Osteoblast (primary cell): ENCODE measurements at places on chromosomes 2 and 18. TPM values are rescaled to one million over a fixed set of nuclear protein-coding genes. Genes with fewer than 3 reads are reported as not detected.
A peak's percentile ranks its signal among the peaks of the same experiment; 100 is the strongest.

DNA sequence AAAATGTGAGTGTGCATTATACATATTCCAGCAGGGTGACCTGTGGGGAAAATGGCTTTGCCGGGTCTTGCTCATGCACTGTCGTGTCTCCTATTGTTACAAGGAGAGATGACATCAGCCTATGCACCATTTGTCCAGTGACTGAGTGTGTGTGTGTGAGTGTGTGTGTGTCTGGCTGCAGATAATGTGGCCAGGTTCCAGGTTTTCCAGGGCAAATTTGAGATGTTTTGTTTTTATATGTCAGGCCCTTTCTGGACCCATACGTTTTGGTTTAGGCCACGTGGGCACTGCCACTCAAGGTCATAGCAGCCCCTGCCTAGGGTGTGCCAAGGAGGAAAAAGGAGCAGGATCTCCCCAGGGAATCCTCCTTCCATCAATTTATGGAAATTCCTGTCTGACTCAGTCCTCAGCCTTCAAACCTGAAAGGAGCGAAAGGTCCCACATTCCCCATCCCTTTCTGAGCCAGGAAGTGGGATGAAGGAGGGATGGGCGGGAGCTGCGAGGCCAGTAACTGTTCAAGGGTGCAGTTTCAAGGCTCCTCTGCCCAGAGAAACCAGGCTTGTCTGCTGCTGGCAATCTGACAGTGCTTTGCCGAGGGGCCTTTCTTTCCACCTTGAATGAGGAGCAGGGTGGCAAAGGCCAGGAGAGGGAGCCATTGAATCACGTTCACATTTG lies 93.0 kb upstream of the SMAD2 start:
- DNase-seq: peak; percentile 94

DNA sequence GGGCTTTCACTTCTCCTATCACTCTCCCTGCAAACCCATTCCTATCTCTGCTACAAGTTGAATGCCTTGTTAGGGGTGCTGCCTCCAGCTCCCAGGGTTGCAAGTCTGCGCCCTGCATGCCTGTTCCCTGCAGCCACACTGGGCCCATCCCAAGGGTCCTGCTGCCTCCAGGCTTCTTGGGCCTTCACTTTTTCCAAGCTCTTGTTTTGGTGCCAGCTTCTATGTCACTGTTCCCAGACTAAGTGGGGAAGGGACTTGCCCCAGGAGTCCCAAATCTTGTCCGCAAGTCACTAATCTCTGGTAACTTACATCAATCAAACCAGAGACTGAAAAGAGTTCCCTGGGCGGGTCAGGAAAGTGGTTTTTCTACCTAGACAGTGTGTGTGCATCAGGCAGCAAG lies 65.4 kb downstream of the ZCCHC2 start:
- no peak for DNase-seq

DNA sequence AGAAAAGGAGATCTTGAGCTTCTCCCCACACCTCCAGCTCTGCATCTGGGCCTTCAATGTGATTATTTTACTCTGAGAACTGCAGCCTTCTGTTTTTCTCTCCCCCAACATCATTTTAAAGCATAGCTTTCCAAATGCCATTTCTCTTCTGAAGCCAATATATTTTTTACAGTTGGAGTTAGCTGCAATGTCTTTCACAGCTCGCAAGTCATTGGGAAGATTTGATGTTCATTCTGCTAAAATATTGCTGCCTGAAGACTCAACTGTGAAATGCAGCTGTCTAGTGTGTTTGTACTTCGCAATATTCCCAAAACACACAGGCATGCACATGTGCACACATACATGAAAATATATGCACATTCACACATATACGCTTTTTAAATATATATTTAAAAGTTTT lies 295.3 kb downstream of the LRRTM1 start:
- DNase-seq: no peak

- DNase-seq: no peak
These were observed 828 bp downstream of the CIB4 start for GRCh38 chr2:26640331-26640745.

DNA sequence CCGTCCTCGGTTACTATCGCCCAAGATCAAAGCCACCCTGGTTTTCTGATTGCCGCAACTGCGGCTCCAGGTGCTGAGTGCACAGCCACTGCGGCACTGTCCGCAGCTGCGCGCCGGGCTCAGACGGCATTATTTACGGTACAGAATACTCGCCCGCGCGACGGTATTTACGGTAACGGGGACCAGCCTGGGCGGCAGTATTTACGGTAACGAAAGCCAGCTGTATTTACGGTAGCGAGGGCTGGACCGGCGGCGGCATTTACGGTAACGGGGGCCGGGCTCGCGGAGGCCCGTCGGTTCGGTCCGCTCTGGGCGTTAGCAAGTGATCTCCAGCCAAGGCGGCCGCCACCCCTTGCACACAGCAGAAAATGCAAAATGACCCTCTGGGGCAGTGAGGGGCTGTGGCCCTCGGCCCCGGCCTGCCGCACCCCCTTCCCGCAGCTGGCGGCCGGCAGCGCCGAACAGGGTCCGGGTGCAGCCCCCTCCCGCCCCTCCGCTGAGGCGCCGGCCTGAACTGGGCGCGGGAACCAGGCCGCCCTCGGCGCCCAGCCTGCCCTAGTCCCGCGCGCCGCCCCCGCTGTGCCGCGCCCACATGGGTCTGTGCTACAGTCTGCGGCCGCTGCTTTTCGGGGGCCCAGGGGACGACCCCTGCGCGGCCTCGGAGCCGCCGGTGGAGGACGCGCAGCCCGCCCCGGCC lies at the start of gene GNAL:
TSS of gene GNAL (plus strand) at position 293 of the 697 bp plus-strand sequence. CDS start at position 593, 300 bp downstream.
- peak; percentile 92 for DNase-seq

DNA sequence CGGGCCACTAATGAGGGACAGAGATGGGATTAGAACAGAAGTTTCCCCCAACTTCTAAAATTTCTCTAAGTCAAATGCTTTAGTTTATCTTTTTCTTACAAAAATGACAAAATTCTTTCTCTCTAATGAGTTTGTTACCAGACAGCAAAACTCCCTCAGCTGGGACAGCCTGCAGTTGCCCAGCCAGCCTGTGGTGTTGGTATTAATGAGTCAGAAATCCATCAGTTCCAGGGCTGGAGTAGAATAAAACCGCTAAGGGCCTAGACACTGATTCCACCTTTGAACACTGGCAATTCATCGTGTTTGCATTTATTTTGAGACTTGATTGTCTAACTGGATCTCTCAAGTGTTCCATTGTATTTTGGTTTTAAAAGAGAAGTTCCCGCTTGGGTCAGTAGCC lies 38.3 kb upstream of the SMAD2 start:
- DNase-seq: no peak

DNA sequence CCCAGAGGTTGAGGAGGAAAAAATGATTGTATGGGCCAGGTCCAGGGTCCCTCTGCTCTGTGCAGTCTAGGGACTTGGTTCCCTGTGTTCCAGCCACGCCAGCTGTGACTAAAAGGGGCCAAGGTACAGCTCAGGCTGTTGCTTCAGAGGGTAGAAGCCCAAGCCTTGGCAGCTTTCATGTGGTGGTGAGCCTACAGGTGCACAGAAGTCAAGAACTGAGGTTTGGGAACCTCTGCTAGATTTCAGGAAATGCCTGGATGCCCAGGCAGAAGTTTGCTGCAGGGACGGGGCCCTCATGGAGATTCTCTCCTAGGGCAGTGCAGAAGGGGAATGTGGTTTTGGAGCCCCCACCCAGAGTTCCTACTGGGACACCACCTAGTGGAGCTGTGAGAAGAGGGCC lies 10.6 kb upstream of the MBP start:
- DNase-seq: no peak

DNA sequence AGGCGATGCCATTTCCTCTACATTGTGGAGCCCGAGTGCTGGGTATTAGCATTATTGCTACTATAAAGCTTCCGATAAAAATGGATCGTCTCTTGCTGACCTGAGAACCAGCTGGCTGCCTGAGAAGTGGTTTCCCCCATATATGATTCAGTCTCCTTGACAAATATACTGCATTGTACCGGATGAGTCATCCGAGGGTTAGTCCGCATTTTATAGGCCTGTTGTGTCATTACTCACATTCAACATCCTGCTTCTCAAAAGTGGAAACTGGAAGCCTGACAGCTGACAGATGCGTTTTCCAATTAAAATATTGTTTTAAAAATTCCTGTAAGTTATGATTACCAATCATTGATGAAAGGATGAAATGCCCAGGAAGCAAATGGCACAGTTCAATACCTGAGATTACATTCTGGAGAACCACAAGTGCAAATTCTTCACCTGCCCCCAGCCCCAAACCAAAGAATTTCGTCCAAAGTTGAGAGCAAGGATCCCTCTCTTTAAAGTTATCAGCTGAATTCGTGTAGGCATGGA lies 65.7 kb downstream of the SPRED2 start:
- DNase-seq: peak; percentile 93

- no peak for DNase-seq
These were observed 43.3 kb upstream of the PTPRM start for GRCh38 chr18:7523772-7524171.

DNA sequence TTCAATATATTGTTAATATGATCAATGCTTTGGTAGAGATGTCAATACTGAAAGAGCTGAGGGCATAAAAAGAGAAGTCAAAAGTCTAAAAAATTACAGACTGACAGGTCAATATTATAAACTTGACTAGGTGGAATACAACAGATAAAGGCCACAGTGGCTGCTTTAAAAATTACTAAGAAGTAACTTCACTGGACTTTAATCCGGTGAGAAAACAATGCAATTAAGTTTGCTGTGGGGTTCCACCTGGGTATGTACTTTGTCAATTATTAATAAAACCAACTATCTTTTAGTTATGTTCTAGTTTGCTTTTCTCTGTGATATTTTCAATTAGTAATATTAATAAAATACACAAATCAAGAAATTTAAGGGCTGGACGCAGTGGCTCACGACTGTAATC lies 44.7 kb downstream of the RAPH1 start:
- no peak for DNase-seq

GRCh38 chr2:2031101-2031500 lies 286.8 kb upstream of the PXDN start:
- no peak for DNase-seq

DNA sequence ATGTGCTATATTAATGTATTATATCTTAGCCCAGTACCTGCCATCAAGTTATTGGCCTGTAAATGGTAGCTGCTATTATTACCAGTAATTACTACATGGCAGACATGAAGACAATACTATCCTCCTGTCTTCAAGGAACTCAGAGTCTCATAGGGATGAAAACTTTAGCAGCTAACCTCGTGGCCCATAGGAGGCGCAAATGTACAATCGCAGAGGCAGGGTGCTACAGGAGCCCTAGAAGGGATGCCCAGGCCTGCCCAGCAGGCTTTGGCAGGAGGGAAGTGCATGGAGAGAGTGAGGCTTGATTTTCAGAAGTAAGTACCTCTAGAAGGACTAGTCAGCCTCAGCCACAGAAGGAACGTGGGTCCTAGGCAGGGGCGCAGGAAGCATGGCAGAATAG lies 44.7 kb upstream of the KIDINS220 start:
- DNase-seq: peak; percentile 1

DNA sequence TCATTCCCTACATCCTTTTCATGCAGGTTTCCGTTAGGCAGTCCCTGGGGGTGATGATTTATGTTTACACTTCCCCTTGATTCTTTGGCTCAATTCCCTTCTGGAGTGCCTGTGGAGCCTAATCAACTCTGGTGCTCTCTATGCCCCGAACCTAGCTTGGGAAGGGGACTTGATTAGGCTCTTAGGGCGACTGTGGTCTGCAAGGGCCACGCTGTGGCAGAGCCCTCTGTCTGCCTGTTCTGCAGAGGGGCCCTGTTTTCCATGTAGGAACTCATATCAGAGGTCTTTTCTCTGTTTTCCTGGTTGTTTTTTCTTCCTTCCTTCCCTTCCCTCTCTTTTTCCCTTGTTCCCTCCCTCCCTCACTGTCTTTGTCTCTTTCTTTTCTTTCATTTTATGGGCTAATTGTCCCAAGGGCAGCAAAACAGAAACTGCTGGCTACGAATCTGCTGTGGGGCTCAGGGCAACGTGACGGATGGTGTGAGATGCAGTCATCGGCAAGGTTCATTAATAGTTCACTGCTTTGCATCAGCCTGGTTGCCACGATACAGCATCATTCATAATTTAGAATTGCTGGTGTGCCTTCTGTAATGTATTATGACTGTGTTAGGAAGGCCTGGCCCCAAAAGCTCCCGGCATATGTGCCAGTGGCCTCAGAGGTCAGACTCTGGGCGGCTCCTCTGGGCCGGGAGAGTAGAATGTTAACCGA lies 134.5 kb downstream of the NAPG start:
- peak; percentile 79 for DNase-seq

DNA sequence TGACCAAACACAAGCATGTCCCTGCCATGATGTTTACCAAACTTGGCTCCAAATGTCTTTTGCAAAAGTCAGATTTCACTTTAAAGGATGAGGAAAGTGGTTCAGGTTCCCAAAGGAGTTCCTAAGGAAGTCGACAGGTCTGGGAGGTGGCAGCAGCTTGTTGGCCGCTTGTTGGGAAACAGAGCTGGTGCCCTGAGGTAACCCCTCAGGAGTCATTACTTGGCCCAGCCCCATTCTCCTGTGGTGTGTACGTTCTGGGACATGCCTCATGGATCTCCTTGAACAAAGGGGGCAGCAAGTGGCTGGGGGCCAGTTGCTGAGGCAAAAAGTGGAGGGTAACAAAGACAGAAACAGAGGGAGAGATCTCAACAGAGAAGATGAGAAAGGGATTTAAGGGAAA lies 10.9 kb downstream of the TMBIM1 start:
- peak; percentile 57 for DNase-seq

DNA sequence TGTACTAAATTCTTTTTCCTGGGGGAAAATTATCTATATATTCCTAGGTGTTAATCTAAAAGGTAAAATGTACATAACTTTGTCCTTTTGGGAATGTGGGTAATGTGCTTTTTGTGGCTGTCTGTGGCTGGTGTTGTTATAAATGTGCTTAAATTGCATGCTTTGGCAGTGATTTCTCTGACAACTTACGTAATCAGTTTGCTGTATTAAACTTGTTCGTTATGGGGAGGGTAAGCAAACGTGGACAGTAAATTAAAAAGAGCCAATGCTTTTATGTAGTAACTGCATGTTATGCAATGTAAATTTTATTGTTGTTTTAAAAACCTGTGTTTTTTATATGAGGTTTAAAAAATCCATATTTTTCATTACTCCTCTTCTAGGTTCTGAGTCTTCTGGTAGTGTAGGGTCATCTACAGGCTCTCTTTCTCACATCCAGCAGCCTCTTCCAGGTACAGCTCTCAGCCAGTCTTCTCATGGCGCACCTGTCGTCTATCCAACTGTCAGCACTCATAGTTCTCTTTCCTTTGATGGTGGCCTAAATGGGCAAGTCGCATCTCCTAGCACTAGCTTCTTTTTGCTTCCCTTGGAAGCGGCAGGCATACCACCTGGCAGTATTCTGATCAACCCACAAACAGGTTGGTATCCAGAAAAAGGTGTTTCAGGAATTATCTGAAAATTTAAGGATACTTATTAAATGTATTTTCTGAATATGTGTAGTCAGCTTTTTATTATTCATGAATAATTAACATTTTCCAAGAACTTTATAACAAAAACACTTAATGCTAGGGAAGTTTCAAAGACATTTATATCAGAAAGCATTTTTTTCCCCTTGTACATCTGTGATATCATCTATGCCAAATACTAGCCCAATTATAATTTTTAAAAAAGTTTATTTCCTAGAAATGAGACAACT lies 100.2 kb upstream of the UBXN4 start:
- no peak for DNase-seq

Gene RBM44
- total RNA-seq: 0.59 and 0.72 TPM in 2 replicates

Gene ZDBF2
- total RNA-seq: 9.1 and 12.7 TPM in 2 replicates

Gene TMEM198
- total RNA-seq: 1.1 and 1.5 TPM in 2 replicates
